Right atrium auricular region (tissue), 2 donors: ENCODE measurements at places on chromosomes 3 and 15. TPM values are rescaled to one million over a fixed set of nuclear protein-coding genes. Genes with fewer than 3 reads are reported as not detected.

GOLGA8J gene
- not detected for total RNA-seq

SLC35G2 gene
- total RNA-seq: 8.7 TPM

LRRN1 gene
- total RNA-seq: not detected

HYAL1 gene
- total RNA-seq: 38.1 TPM

TGM5 gene
- total RNA-seq: not detected

GP5 gene
- total RNA-seq: 0.08 TPM

FBXL22 gene
- 20.1 TPM for total RNA-seq

CLDN11 gene
- 15.8 TPM for total RNA-seq

COL6A6 gene
- total RNA-seq: 0.83 TPM

GOLGA6D gene
- total RNA-seq: not detected

SAMMSON gene
- not detected for total RNA-seq

PODXL2 gene
- 1.9 TPM for total RNA-seq

CCR3 gene
- not detected for total RNA-seq

HCN4 gene
- 6.9 TPM for total RNA-seq

NAA50 gene
- total RNA-seq: 77.8 TPM

SOX2 gene
- 0.51 TPM for total RNA-seq

SEMA6D gene
- 12.2 TPM for total RNA-seq

GRCh38 chr3:172546628-172547214 lies 23.5 kb upstream of the TNFSF10 start:
- DNase-seq: no peak

DNA sequence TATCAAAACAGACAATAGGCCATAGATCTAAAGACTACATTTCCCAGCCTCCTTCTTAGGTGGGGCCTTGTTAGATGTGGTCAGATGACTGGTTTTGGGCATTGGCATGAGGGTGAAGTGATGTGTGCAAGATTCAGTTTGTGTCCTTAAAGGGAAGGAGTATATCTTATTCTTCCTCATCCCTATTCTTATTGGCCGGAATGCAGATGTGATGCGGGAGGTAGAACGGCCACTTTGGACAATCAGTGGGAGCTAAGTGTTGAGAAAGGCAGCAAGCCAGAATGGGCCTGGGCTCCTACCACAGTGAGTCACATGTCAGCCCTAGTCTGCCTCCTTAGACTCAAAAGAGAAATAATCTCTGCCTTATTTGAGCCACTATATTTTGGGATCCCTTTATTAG lies 89.8 kb upstream of the MEX3B start:
- DNase-seq: no peak

- DNase-seq: no peak
Measured at GRCh38 chr3:109608574-109608973, 271.2 kb upstream of the DPPA4 start.

- DNase-seq: no peak
Measured at GRCh38 chr3:72820415-72820814, 27.8 kb downstream of the SHQ1 start.

DNA sequence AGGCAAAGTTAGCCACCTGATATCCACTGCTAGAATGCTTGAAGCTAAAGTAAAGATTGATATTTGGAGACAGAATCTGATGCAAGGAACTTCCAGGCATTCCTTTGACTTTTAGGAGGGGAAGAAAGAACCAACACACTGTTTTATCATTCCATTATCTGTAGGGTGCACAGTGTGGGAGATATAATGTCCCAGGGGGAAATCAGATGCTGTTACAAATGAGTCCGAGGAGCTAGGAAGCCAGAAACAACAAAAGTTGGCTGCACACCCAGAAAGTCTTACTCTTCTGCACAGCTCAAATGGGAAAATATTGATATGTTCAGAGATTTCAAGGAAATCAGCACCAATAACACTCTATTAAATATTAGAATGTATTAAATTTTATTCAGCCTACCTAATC lies 113.6 kb upstream of the ROBO1 start:
- DNase-seq: no peak

- no peak for DNase-seq
Measured at GRCh38 chr15:26838742-26839460, 28.0 kb upstream of the GABRA5 start.

GRCh38 chr3:172213904-172214303 lies 174.5 kb downstream of the FNDC3B start:
- no peak for DNase-seq

- no peak for DNase-seq
Measured at GRCh38 chr3:32499585-32499984, 3.1 kb downstream of the CMTM6 start.

DNA sequence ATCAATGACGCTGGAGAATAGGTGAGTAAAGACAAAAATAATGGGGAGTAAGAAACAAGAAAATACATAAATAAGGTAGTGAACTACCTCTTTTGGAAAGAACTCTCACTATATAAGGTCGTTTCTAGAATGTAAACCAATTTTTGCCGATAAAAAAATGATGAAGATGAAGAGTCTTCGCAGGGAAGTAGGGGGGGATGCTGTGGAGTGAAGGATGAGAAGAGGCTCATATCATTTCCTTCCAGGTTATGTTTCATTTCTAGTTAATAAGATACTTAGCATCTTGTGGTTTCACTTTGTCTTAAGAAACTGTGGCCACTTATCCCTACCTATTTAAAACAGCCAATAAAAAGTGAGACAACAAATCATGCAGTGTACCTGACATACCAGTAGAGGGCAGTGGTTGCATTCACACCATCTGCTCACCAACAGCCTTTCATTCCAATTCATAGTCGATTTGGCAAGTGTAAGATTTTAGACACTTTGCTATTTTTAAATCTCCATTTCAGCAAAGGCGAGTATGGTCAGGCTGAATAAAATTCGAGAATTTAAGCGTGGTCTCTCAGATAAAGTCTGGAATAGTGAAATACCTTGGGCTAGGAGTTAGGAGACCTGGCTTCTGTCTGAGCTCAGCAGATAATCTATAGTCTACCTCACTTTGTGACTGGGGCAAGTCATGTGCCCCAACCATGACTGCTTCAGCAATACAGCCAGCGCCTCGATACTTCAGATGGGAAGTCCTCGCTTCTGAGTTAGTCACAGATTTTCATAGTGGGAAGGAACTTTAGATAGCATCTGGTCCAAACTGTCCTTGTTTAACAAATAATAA lies 28.9 kb upstream of the ICE2 start:
- no peak for DNase-seq

- DNase-seq: no peak
Measured at GRCh38 chr3:144394032-144394431, 422.4 kb downstream of the DIPK2A start.

DNA sequence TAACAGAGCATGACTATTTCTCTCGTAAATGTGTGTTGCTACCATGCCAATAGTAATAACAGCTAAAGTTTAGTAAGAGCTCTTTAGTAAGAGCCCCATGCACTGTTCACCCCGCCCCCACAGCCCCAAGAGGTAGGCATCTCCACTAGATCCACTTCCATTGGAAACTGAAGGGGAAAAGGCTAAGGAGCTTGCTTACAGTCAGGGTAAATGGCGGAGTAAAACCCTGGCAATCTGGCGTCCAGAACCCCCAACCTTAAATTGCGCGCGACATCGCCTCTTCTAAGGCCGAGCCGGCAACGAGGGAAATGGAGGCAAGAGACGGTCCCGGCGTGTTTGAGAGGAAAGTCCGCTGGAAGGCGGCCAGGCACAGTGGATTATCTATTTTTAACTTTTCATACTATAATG lies 654 bp upstream of the C3orf38 start:
- peak; percentile 70 for DNase-seq

DNA sequence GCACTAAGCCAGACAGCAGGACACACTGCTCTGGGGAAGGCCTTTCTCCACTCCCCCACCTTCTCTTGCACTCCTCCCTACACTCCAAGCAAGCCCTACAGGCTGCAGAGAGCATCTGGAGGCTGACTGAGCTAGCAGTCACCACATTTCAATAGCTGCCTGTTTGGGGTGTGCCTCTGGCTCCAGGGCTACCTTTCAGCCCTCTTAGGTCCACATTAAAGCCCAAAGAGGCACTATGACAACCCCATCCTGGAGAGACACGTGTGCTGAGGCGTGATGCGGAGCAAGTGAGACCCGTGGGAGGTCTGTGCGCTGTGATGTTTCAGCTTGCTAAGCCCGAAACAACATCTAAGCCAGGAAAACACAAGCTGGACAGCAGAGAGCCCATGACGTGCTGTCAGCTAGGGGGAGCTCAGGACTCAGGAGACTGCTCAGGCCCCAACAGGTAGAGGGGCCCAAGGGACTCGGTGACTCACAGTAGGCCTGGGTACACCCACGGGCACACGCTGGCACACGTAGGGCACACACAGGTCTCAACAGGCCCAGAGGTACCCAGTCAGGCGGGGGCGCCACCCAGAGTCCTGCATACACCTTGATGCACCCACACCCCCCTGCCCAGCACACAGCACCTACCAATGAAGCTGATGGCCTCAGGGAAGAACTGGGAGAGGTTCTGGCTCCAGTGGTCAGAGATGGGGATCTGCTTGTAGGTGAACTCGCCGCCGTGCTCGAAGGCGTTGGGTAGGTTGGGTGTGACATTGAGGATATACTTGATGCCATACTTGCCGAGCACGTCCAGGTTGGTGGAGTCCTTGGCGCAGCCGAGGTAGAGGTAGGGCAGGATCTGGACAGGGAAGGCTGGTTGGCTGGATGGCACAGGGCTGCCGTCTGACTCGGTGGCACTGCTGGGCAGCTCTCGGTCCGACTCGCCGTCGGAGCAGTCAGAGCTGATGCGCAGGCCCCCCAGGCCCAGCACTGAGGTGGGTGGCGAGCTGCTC lies 2.8 kb downstream of the DUSP7 start:
- DNase-seq: no peak

DNA sequence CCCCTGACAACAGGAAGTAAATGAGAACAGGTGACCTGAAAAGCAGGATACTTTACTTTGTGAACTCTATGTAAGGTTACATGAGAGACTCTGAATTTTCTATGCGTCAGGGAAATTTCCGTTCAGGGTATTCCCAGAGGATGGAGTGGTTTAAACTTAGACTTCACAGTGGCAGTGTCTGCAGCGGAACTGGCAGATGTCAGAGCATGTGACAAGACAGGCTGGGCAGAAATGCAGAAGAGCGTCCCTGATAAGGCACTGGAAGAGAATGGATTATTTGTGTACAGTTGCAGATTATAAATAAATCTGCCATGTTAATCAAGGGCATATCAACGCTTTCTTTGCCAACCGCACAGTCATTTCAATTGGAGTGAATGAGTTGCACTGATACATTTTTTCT lies 598.4 kb upstream of the ZNF717 start:
- no peak for DNase-seq

GRCh38 chr15:68045289-68046265 lies 8.5 kb upstream of the PIAS1 start:
- no peak for DNase-seq

DNA sequence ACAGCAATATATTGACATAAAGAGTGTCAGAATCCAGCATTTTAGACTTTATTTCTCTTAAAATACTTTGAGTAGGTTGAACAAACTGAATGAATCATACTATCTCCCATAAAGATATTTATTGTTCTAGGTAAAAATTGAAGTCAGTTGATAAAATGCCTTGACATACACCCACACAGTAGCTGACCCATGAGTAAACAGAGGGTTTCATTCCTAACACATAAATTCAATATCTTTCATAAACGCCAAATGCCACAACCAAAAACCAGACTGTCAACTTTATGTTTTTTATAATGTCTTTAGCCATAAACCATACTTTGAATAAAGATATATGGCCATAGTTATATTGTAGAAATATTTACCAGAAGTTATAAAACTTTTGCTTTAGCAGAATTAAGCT lies 742.4 kb downstream of the NAALADL2 start:
- DNase-seq: no peak

- DNase-seq: no peak
Measured at GRCh38 chr3:6228958-6229683, 631.8 kb upstream of the GRM7 start.

DNA sequence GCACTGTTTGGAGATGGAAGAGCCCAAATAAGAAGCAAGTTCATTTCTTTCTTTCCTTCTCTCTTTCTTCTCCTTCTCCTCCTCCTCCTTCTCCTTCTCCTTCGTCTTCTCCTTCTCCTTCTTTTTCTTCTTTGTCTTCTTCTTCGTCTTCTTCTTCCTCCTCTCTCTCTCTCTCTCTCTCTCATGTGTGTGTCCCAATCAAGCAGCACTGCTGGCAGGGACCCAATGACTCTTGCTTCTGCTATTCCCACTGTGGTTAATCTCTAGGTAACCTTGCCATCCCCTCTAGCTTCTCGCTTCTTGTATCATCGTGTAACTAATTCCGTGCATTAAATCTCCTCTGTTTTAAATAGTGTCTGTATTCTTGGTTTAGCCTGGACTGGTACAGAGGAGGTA lies 26.1 kb upstream of the ZNF280D start:
- peak; percentile 67 for DNase-seq

DNA sequence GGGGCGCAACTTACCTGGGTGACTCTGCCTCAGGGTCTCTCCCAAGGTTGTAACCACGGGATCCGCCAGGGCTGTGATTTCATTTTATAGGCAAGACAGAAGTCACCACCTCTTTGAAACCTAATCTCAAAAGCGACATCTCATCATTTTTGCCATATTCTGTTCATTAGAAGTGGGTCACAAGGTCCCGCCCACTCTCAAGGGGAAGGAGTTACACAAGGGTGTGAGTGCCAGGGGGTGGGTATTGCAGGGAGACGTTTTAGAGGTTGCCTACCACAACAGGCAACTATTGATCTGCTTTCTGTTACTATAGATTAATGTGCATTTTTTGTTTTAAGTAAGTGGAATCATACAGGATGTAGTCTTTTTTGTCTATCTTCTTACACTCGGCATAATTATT lies 56.6 kb upstream of the ADPGK start:
- no peak for DNase-seq

- DNase-seq: peak; percentile 66
Measured at GRCh38 chr15:98896802-98897732, 110.5 kb downstream of the PGPEP1L start.

DNA sequence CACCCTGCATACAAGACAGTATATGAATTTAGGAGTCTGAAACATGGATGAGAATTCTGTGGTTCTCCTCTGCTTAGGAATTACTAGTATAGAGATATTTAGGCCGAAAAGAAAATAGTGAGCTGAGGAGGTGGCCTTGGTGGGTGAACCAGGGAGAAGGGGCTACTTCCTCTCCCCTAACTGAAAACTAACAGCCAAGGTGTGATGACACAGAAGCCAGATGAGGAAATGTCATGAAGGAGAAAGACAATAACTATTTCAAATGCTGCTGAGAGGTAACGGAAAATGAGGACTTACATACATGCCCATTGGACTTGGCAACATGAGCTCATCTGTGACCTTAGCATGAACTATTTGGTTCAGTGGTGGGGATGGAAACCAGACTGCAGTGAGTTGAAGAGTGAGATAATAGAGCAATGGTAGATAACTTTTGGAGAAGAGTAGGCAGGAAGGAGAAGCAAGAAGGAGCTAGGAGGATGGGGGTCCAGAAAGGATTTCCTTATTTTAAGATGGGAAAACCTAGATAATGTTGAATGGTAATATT lies 114.4 kb upstream of the TSPAN3 start:
- DNase-seq: no peak

- DNase-seq: no peak
Measured at GRCh38 chr3:57783186-57784088, 27.3 kb downstream of the SLMAP start.

DNA sequence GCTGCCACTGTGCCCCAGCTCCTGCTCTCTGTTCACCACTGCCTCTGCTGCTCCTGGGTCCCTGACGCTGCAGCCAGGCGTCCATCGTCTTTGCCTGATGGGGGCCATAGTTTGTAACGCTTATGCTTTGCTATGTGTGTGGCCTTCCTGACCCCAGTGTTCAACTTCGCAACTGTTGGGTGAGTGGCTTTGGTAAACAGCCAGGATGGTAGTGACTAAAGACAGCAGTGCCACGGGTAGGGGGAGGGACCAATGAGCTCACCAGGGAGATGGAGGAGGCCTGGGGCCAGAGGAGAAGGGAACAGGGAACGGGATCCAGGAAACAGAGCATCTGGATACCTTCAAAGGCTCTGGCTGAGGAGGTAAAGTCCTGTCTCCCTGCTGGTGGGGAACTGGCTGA lies 75.9 kb upstream of the ALDH1L1 start:
- no peak for DNase-seq
